ENCODE measurements at places on chromosomes 5 and 9.

DNA sequence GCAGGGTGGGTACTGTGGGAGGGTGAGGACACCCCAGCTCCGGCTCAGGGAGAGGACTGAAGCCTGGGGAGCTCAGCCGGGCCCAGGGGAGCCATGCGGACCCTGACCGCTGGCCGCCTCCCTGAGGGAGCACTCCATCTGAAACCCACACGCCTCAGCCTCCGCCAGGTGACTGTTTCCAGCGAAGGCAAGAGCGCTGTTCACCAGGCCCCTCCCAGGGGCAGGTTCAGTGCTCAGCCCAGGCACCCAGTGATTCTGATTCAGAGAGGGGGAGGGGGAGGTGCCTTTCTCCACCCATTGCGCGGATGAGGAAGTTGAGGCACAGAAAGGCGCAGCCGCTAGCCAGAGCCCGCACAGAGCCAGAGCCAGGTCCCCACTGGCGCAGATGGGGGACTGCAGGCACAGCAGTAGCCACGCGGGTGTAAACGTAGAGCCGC is 27.0 kb downstream of the ADGRD2 start:
- DNase-seq = no peak

GRCh38 chr9:114406441-114406840 is 18.7 kb upstream of the AKNA start:
- DNase-seq = no peak

DNA sequence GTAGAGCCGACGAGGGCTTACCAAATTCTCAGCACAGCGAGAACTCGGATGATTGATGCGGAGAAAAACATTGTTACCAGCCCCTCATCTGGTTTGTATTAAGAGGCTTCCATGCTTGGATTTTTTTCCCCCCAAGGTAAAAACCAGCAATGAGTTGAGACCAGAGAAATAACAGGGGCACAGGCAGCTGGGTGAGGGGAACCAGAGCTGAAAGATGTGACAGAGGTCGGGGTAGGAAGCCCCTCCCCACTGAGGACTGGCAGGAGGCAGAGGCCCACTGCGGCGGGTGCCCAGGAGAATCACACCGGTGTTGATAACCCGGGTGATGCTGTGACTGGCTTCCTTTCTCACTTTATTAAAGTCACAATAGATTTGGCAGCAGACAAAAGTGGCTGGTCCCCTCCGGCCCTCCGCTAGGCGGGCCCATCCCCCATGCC is 116.5 kb upstream of the PHYKPL start:
- DNase-seq = no peak

- DNase-seq = no peak
Observed at GRCh38 chr9:69157751-69158466, 16.2 kb upstream of the TJP2 start.

DNA sequence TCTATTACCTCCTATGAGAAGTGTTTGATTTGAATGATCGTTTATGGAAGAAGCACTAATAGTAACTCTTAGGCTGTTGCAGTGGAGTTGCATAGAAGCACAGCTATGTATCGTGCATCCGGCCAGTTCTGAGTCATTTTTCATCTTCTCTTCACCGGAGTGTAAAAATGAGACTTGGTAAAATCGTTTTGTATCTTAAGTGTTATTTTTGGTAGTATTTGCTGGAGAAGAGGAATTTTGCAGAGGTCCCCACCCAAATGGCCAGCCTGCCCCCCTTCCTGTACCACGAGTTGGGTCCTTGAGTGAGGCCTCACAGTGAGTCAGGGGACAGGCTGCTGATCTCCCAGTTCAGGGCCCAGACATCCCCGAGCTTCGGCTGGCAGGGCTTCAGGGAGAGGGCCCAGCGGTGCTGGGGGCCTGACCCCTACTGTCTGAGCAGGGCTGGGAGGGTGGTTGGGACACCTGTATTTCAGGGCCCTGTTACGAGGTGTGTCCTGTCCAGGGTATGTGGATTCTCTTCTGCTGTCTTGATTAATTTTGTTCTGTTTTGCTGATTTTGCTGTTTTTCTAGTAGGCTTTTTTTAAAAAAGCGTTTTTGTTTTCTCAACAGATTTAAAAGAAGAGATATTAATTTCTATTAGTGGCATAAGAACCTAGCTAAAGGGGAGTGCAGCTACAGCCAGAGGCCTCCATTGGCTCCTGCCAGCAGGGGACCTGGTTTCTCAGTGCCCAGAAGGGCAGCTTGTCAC is 210.8 kb downstream of the TRIO start:
- DNase-seq = no peak

DNA sequence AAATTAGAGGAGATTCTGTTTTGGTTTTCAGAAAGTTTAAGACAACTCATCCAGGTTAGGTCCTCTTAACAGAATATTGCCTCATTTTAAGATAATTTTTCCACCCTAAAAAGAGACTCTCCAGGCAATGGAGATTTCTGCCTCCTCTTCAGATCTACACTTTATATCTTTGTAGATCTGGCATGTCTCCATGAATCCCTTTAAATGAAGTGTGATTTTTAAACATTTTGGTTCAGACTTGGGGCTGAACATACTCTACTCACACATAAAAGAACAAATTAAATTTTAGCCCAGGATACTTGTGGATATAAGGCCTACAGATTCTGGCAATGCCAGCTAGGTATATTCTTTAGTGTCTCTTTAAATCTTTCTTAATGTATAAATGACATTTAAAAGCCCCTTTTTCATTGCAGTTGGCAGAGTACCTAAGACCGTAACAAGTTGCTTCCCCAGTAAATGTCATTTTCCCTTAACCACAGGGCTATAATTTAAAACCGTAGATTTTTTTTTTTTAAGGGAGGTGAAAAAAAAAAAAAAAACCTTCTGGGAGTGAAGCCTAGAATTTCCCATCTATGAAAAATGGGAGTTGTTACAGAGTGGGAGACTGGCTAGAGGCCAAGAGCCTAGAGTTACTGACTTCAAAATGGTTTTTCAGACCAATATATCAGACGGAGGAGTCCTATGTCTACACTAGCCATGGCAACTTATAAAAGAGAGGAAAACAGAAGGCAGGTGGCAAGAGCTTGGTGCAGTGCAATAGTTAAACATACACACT is 207.8 kb upstream of the TARS1 start:
- DNase-seq = no peak

GRCh38 chr5:53922508-53923498 is 362.4 kb downstream of the NDUFS4 start:
- peak; percentile 6 for DNase-seq

GRCh38 chr9:133731876-133732638 is 6.1 kb downstream of the SARDH start:
- DNase-seq = no peak

DNA sequence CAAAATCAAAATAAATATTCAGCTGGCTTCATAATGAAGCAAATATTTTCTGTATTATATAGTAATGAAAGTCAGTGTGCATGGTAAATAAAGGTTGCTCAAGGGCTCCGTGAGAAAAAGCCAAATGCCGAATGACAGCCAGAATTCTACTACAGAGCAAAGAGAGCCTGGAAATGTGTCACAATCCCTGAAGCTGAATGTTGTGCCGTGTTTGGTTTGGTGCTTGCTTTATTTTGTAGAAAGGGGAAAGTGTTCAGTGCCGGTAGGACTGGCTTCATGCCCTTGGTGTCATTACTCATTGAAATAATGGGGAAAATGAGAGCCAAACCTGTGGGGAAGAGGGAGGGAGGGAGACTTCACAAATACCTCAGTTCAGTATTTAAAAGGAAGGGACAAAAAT is 26.8 kb upstream of the ADAMTSL1 start:
- DNase-seq = no peak

GRCh38 chr9:34381323-34381722 is 4.6 kb upstream of the MYORG start:
- DNase-seq = no peak
